Body of pancreas (tissue), 4 donors: ENCODE measurements at places on chromosomes 3 and 15. TPM values are rescaled to one million over a fixed set of nuclear protein-coding genes. Genes with fewer than 3 reads are reported as not detected.

- no peak for DNase-seq
Measured at GRCh38 chr3:106398891-106399600, 530.2 kb upstream of the CBLB start.

DNA sequence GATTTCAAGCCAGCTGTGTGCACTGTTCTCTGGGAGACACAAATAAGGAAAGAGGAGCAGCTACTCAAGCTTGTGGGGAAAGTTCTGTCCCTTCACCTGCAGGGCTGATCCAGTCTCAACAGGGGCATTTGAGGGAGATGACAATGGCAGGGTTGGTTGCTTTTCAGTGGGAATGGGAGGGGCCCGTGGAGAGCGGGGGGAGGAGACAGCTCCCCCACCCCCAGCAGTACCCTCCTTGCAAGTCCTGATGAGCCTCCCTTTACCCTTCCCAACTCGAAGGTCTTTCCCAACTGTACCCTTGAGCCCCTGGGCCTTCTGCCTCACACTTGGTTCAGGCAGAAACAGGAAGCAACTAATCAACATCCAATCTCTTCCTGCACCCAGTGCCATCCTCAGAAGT is 71.8 kb upstream of the SNRPA1 start:
- DNase-seq: no peak

- DNase-seq: no peak
Measured at GRCh38 chr15:88690331-88690730, 51.5 kb downstream of the ISG20 start.

DNA sequence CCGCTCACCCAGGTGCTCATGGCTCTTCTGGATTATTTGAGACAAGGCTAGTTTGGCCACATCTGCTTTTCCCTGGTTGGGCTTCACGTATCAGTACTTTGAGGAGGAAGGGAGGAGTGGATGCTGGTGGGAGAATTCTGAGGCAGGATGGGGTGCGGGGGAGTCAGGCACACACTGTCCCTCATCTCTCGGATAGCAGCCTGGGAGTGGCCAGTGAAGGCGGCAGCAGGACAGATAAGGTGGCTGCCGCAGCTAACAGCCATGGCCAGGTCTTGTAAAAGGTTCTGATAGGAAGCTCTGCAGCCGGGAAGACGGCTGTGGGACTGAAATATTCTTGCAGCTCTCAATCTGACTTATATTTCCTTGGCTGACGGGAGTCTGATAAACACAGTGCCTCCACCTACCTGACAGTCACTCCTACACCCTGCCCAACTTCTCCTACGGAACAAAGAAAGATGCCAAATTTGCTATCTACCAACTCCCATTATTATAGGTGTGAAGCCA is 87.3 kb downstream of the MESD start:
- no peak for DNase-seq

GRCh38 chr3:98786364-98787006 is 23.3 kb downstream of the ST3GAL6 start:
- no peak for DNase-seq

DNA sequence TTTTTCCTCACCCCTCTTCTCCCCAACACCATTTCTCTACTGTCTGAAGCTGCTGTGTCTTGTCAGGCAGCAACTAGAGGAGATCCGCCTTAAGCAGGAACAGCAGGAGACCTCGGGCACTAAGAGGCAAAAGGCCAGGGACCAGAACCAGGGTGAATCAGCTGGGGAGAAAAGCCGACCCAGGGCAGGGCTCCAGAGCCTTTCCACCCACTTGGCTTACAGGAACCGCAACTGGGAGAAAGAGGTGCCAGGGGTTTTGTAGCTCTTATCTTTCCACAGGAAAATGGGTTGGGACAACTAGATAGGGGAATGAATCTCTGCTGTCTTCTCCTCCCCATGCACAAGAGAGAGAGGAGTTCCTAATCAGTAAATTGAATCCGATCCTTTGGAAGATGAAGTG is 3.0 kb upstream of the NGRN start:
- no peak for DNase-seq

DNA sequence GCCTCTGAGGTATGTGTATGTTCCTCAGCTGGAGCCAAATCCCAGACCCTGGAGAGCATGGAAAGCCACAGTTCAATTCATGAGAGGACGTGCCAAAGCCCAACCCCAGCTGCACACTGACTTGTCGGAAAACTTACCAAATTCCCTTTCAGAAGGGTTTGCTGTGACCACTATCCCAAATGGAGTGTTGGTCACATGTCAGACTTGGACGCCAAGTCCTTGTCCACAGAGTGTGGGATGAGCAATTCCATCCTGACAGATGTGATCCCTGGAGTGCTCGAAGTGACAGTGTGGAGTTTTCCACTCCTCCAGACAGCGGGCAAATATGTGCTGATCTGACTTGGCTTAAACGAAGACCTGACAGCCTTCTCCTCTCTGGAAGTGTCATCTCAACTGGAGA is 71.2 kb downstream of the RORA start:
- DNase-seq: peak; percentile 57

DNA sequence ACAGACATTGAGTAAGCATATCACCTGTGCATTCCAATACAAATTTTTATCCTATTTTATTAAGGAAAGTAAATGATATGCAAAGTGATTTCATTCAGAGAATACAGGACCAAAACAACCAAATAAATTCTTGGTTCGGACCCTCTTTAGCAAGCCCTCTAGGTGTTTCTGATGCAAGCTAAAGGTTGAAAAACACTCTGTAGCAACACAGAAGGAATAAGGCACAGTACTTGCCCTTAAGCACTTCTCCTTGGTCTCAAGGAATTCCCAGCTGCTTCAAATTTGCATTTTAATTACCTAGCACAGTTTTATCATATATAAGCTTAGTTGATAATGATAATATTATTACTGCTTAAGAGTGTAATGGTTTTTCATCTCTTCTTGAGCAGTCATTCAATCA is 288.4 kb downstream of the KCNH8 start:
- no peak for DNase-seq

Gene GHSR
- total RNA-seq: not detected

DNA sequence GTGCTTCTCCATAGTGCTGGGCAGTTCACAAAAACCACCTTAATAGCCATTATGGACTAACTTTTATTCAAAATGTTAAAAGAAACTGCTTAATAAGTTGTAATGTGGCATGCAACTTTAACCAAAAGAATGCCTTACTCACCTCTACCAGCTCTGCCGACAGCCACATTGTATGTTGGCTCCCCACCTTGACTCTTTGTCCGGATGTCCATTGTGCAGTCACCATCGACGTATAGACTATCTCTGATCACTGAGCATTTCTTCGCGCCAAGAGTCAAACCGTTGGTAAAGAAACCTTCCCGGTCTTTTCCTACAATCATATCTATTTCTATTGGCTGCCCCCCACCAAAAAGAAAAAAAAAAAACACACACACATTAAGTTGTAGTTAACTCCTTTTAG is 2.5 kb downstream of the PFN2 start:
- DNase-seq: no peak

DNA sequence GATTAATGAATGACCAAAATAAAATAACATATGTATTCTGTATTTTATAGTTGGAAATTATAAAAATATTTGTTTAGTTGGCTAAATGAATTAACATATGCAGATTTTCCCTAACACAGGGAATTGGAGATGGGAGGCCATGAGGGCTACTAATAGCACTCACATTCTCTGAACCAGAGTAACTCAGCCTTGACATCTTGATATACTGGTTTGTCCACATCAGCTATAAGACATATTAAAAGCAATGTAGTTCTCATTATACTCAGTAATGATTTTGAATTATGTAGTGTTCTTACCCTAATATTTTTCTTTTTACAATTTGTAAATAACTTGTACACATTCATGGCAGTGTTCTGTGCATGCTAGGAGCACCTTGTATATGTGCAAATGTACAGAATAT is 255.9 kb downstream of the EPHA6 start:
- no peak for DNase-seq

DNA sequence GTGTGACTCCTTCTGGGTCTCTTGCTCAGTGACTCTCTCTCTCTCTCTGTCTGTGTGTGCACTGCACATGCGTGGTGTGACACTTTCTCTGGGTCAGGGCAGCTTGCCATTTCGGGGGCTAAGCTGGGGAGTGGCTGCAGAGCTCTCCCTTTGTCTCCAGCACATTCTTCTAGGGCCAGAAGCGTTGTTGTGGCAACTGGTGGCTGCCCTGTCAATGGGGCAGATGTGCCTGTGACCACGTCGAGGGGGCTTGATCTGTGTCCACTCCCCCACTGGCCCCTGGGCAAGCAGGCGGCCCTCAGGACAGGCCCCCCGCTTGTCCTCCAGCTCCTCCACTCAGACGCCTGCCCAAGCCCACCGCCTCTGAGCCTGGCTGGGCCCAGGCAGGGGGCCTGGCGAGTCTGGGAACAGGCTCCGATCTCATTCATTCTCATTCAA is 67.8 kb downstream of the WNT7A start:
- DNase-seq: no peak

Gene CP
- 11.5 TPM for total RNA-seq

Gene CLDN18
- 2.0 TPM for total RNA-seq

- DNase-seq: no peak
Measured at GRCh38 chr3:106331636-106332035, 462.8 kb upstream of the CBLB start.

DNA sequence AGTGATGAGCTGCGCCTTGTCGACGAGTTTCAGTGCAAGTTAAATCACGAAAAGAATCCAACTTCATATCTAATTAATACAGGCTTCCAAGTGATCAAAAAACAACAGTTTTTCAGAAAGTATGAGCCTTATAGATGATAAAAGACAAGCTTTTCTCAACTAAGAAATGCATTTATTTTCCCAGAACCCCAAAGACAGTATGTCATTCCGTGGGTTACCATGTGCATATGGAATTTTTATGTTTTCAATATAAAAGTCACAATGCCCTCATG is 442.8 kb downstream of the MAGI1 start:
- no peak for DNase-seq

DNA sequence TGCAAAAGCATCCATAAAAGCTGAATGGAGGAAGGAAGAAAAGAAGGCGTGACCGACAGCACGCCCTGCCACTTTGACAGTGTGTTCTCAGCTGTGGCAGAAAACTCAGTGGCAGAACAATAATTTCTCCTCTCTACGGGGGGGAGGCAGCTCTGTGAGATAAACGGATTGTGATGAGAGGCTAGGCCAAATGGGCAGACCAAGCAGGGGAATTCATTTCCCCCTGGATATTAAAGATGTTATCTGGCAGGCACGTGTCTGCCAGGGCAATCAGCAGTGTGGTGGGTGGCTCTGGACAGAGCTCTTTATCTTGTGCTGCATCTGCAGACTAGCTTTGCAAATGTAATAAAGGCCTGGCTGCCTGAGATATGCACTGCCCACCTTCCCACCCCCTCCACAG is 1.9 kb upstream of the RMDN3 start:
- DNase-seq: no peak

Gene EPHA6
- 0.52 TPM for total RNA-seq

Gene FGF7
- total RNA-seq: 18.5 TPM

Gene TERC
- 17.8 TPM for total RNA-seq

GRCh38 chr15:76163457-76164295 is 103.9 kb downstream of the TMEM266 start:
- DNase-seq: peak; percentile 77

Gene P3H2
- 35.5 TPM for total RNA-seq

GRCh38 chr3:64278625-64279024 is 53.4 kb upstream of the PRICKLE2 start:
- DNase-seq: no peak

DNA sequence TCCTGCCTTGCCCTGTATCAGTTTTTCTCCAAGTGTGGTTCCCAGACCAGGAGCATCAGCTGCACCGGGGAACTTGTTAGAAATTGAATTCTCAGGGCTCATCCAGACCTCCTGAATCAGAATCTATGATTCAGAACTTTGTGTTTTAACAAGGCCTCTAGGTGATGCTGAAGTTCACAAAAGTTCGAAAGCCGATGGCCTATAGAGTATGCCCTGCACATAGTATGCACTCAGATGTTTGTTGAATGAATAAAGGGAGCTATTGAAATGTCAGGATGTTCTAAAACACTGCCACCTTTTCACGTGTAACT is 664 bp upstream of the LARP6 start:
- no peak for DNase-seq

GRCh38 chr3:169489775-169490546 is 173.6 kb downstream of the MECOM start:
- DNase-seq: no peak

GRCh38 chr3:122416966-122417365 is 1.1 kb upstream of the WDR5B start:
- peak; percentile 33 for DNase-seq

- DNase-seq: no peak
Measured at GRCh38 chr3:177179281-177180067, 17.8 kb downstream of the TBL1XR1 start.

Gene ARPC4
- total RNA-seq: 33.6 TPM

GRCh38 chr3:114649331-114649730 is 355.5 kb downstream of the TIGIT start:
- DNase-seq: no peak

Gene PPP2R3A
- 11.2 TPM for total RNA-seq

- no peak for DNase-seq
Measured at GRCh38 chr3:71370467-71370866, 213.1 kb downstream of the FOXP1 start.

Gene STARD9
- 4.7 TPM for total RNA-seq

Gene UROC1
- not detected for total RNA-seq
